GM12864 (cell line): ENCODE measurements at places on chromosomes 1 and 21.

DNA sequence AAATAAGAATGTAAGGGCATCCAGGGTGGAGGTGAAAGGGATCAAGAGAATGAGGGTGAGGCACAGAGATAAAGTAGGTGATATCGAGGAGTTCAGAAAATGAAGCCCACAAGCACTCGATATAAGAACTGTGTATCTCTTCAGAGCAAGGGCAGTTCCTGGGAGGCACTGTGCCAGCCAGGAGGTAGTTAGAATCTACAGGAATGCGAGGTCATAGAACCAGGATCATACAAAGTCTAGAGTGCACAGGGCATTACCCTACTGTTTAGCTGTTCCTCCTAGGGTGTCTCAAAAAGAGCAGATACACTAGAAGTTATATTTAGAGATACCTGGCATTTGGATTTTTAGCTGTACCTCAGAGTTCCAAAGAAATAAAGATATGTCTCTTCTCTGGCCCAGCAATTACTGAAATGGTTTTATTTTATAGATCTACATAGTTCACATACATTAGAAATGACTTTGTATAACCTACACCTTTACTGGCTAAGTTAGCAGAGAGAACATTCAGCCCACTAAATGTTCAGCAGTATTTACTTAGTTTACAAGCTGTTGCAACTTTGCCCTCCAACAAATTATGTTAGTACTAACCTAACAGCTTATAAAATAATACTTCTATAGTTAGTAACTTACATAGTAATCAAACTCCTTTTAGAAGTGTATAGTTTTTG lies 1.6 kb downstream of the OVAAL start:
- no peak for DNase-seq

DNA sequence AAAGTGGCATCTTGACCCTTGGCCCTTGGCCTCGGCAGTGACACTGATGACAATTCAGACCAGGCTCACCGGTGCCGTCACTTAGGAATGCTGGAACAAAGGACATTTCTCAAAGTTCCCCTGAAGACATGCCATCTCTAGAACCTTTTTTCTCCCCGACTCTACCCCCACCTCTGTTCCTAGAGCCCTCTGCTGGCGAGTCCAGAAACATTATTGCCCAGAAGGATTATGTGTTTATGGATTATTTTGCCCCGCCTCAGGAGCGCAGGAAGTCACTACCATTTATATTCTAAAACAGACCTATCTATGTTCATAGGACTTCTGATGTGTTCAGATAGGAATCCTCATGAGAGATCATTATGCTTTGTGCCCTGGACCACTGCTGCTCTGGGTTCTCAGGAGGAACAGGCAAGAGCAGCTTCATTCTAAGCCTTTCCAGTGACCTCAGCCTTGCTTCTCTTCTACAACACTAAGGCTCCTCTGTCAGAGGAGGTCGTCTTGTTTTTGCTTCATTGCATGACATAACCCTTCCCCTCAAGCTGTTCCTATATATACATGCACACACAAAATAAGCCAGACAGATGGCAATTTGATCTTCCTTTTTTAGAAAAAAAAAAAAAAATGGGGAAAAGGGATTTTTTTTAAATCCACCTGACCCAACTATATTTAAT lies 12.4 kb upstream of the SHISA4 start:
- no peak for DNase-seq

GRCh38 chr1:66254785-66255184 lies 279.2 kb upstream of the SGIP1 start:
- no peak for DNase-seq

DNA sequence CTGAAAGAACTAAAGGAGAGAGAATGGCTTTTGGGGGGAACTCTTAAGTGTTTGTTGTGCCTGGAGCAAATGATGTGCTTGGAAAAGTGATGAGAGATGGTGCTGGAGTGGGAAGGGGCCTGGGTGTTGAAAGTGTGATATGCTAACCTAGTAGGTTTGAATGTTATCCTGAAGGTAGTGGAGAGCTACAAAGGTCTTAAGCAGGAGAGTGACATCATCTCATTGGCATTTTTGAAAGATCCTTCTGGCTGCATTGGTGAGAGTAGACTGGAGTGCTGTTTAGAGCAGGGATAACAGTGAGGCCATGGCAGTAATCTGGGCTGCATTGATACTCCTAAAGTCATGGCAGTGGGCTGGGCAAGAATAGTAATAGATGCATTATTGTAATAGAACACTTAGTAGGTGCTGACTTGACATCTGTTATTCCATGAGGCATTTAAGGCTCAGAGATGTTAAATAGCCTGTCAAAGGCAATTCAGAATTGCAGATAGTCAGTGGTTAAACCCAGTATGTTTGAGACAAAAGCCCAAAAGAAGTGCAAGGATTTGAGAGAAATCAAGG lies 44.5 kb downstream of the MDM4 start:
- no peak for DNase-seq

- no peak for DNase-seq
Measured at GRCh38 chr1:119463569-119463968, 43.4 kb upstream of the HSD3B1 start.

DNA sequence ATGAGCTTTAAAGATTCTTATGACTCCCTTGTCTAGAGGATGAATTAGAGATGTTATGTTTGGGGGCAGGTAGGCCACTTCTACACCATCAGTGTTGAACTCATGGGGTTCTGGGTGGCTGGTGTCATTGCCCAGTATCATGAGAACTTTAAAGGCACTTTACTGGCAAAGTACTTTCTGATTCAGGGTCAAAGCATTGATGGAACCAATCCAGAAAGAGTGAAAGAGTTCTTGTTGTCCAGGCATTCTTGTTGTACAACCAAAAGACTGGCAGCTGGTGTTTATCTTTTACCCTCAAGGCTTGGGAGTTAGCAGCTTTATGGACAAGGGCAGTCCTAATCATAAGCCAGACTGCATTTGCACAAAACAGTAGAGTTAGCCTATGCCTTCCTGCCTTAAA lies 673.0 kb downstream of the USP25 start:
- no peak for DNase-seq

- no peak for DNase-seq
Measured at GRCh38 chr1:17052038-17052437, 1.8 kb downstream of the SDHB start.

DNA sequence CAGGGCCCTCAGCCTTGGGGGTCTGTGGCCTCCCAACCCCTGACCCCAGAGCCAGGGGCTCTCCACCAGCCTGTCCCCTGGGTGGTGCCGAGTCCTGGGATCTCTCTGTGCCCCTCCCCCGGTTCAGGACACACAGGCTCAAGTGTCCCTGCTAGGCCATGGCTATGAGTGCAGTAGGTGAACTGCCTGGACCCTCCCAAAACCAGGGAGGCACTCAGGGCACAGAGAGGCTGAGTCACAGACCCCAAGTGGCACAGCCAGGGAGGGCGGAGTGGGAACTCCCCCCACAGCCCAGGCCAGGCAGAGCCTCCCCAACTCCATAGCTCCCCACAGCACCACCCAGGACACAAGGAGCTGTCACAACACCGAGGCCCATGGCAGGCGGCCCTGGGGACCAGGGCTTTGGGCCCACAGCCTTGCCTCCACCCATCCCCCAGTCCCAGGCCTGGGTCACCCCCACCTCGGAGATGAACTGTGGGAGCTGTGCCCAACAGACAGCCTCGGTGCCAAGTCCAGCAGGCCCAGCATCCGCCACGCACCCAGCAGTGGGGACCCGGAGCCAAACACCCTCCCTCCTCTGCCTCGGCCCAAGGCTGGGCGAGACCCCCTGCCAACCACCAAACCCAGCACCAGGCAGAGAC lies 3.2 kb downstream of the DVL1 start:
- no peak for DNase-seq

GRCh38 chr1:28642056-28642846 lies 616 bp downstream of the TAF12 start:
- no peak for DNase-seq

DNA sequence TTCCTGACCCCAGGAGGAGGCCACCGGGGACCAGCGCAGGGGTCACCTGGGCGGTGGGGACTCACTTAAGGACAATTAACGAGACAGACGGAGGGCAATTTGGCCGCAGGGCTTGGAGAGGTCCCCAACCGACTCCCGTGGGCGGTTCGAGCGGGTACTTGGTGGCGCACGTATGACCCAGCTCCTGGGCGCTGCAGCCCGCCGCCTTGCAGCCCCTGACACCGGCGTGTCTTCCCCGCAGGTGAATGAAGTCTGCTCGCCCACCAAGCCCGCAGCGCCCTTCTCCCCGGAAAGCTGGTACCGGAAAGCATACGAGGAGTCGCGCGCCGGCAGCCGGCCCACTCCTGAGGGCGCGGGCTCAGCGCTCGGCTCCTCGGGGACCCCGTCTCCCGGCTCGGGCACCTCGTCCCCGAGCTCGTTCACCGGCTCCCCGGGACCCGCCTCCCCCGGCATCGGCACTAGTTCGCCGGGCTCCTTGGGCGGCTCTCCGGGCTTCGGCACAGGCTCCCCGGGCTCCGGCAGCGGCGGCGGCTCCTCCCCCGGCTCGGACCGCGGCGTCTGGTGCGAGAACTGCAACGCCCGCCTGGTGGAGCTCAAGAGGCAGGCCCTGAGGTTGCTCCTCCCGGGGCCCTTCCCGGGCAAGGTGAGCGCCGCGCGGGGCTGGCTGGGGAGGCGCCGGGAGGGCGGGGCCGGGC lies 1.4 kb downstream of the KIF26B start:
- peak; percentile 29 for DNase-seq

GRCh38 chr1:150748878-150749719 lies 16.5 kb downstream of the CTSS start:
- DNase-seq, result no peak

DNA sequence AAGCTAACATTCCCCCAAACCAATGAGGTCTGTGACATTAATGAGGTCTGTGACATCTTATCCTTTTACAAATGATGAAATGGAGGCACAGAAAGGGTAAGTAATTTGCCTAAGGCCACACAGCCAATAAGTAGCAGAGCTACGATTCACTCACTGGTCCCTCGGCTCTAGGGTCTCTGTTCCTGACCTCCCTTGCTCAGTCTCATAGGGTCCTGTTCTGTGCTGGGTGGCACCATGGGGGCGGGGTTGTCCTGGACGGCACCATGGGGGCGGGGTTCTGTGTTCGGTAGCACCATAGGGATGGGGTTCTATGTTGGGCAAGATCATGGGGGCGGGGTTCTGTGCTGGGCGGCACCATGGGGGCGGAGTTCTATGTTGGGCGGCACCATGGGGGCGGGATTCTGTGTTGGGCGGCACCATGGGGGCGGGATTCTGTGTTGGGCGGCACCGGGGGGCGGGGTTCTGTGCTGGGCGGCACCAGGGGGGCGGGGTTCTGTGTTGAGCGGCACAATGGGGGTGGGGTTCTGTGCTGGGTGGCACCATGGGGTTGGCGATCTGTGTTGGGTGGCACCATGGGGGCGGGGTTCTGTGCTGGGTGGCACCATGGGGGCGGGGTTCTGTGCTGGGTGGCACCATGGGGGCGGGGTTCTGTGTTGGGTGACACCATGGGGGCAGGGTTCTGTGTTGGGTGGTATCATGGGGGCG lies 55.6 kb downstream of the CLSTN1 start:
- DNase-seq, result no peak

- DNase-seq, result no peak
Measured at GRCh38 chr1:213032651-213033050, 17.0 kb upstream of the ANGEL2 start.

- DNase-seq, result no peak
Measured at GRCh38 chr21:26169611-26170470, 729 bp downstream of the APP start.

DNA sequence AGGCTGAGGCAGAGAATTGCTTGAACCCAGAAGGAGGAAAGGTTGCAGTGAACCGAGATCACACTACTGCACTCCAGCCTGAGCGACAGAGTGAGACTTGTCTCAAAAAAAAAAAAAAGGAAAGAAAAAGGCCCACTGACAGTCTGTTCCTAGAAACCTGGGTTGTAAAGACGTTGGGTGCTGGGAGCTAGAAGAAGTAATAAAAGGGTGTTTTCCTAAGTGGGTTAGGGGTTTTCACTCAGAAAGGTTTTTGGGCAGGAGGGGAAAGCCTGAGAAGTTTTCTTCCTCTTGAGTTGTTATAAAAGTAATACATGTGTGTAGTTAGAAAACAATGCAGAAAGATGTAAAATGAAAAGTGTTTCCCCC lies 25.4 kb downstream of the CELA3A start:
- no peak for DNase-seq

DNA sequence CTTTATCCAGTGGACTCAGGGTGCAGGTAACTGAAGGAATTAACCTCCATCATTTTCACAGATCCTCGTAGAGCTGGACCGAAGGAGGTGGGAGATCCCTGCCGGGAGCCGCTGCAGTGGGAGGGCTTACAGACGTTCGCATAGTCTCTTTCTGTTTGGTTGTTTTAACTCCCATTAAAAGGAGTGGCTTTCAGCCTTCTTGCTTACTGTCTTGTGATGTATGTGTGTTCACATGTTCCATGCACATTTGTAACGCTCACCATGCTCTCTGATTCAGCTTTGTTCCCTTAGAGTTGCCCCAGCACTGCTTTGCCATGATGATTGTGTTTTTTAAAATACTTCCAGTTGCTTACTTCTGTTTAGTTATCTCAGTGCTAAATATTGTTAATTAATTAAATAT lies 85.8 kb downstream of the ADARB1 start:
- no peak for DNase-seq

DNA sequence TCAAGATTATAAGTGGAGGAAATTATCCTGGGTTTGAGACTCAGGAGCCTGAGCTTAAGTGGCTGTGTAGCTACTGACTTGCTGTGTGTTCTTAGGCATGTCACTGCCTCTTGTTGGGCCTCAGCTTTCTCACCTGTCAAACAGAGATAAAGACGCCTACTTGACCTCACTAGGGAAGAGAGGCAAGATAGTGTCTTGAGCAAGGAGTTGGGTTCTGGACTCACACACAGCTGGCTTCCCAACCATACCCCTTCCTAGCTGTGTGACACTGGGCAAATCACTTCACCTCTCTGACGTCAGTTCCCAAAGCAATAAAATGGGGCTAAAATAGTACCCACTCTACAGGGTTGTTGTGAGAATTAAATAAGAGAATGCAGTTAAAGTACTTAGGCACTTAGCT lies 11.6 kb upstream of the EPB41 start:
- DNase-seq, result no peak

DNA sequence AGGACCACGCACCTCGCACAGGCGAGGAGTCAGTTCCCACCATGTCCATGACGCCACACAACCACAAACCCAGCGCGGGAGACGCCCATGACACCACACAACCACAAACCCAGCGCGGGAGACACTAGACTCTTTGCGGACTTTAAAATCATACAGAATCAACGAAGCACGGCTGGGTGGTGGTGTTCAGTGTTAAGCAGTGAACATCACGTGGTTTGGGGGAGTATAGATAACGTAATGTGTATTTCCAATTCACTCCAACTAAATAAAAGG lies 19.2 kb downstream of the PTTG1IP start:
- no peak for DNase-seq

- DNase-seq, result no peak
Measured at GRCh38 chr1:6801199-6801598, 15.9 kb downstream of the CAMTA1 start.

DNA sequence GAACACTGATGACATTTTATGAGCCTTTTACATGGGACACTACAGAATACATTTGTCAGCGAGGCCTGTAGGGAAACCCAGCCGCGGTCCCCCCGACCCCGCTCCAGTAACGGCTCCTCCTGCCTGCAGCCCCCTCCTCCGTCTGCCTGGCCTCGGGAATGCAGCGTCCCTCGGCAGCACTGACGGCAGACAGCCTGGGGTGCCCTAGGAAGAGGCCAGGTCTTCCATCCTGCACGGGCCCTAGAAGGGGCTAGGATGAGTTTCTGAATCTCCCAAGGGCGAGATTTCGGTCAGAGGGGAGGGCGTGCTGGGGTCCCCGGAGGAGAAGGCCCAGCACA lies 8.4 kb downstream of the SAMD11 start:
- no peak for DNase-seq
